ENCODE measurements at places on chromosomes 2 and 18.

DNA sequence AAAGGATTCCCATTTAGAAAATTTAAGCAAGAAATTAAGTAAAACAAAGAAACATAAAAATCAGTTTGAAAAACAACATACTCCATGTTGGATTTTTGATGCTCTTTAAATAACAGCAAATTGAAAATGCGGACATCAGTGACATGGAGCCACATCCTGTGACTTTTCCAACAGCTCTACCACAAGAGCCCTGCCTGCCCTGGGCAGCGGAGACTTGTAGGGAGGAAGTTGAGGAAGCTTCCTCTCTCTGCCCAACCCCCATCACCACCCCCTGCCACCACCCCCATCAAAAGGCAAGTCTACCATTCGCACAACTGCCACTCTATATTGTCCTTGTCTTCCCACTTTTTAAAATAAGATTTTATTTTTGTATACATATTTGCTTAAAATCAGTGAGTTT is 32.8 kb upstream of the DAPL1 start:
- no peak for DNase-seq

- no peak for DNase-seq
These were observed 18.9 kb downstream of the TET3 start for GRCh38 chr2:74003494-74004211.

GRCh38 chr2:60554646-60555065 is 1.2 kb upstream of the BCL11A start:
- DNase-seq, result no peak

DNA sequence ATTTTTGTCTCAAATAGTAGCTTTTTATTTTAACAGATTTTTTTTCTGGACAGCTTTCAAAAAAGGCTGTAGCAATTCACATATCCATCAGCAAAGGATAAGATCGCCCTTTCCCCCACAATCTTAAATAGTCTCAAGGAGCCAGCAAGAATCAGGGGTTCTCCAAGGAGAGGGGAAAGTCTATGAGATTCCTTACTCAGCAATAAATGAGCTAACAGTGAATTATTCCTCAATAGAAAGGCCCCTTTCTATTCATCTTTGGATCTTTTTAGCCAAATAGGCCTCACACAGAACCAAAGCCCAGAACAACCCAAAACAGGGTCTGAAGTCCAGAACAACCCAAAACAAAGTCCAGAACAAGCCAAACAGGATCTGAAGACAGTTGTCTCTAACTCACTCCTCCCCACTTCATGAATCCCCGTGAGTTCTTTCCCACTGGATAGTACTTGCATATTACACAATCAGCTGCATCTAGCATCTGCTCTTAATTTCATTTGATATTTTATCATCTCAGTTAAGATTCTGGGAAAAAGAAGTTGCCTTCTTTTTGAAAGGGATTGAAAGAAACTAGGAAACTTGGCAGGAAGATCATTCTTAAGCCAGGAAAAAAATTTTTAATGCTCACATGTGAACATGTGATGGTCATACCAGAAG is 3.4 kb upstream of the DHRS9 start:
- no peak for DNase-seq

- DNase-seq, result no peak
These were observed 54.5 kb downstream of the ACVR1 start for GRCh38 chr2:157821519-157822131.

GRCh38 chr2:6053743-6054142 is 361.6 kb downstream of the SOX11 start:
- DNase-seq, result no peak

DNA sequence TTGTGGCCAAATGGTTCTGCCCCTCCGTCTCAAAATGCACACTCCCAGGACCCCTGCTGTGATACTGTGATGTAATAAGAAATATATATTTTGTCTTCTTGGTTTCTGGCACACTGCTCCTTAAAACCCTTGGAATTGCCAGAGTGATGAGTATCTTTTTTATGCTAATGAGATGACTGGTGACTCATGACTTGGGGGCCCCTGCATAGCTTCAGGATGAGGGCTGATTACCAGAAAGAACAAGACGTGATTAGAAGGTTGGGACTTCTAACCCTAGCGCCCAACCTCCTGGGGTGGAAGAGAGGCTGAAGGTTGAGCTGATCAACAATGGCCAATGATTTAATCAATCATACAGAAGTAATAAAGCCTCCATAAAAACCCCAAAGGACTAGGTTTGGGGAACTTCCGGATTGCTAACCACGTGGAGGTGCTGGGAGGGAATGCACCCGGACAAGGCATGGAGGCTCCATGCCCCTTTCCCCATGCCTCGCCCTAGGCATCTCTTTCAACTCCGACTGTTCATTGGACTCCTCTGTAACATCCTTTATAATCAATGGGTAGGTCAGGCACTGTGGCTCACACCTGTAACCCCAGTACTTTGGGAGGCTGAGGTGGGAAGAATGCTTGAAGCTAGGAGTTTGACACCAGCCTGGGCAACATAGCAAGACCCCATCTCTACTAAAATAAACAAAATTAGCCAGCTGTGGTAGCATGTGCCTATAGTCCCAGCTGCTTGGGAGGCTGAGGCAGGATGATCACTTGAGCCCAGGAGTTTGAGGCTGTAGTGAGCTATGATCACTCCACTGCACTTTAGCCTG is 89.1 kb downstream of the HS1BP3 start:
- no peak for DNase-seq

DNA sequence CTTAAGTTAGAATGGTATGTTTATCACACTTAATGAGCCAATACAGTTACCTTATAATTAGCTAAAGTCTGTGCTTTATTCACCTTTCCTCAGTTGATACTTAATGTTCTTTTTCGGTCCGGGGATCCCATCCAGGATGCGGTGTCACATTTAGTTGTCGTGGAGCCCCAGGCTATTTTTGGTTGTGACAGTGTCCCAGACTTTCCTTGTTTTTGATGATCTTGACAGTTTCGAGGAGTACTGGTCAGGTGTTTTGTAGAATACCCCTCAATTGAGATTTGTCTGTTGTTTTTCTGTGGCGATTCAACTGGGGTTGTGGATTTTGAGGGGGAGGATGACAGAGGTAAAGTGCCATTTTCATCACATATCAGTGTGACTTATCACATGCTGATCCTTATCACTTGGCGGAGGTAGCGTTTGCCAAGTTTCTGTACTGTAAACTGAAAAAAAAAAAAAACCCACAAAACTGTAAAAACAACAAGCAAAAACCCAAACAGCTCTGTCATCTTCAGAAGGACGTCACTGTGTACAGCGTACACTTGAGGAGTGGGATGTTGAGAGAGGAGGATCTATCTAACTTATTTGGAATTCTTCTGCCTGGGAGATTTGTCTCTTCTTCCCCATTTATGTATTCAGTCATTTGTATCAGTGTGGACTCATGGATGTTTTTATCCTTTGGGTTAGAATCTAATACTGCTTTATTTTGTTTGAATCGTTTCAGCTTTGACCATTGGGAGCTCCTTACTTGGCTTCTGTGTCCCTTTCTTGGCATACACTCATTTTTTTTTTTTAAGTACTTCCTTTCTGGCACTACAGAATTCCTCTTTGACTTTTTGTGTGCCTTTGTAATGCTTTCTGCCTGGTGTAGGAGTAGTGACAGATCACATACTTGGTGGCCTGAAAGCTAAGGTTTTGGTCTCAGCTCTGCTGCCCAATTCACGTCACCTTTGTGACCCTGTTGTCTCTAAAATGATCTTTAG is 68.1 kb downstream of the FMNL2 start:
- DNase-seq, result no peak

- no peak for DNase-seq
These were observed 157.7 kb upstream of the SERPINE2 start for GRCh38 chr2:224196810-224197209.

DNA sequence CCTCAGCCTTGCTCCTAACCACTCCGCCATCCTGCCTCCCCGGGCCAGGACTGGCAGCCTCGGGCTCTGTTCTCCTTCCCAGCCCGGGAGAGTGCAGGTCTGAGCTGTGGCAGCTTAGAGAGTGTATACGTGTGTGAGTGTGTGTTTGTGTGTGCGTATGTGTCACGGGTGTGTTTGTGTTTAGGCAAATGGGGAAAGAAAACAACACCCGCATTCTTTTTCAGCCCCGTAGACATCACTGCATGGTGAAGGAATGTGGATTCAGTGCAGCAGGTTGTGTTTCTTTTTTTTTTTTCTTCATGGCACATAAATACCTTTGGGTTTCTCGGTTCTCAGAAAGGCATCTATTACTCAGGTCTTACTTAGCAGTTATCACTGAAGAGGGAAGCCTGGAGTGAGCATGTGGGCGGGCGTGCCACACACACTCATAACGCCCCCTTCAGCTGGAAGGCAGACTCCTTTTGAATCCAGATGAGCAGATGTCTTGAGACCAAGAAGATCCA is 44.2 kb downstream of the GLI2 start:
- DNase-seq, result no peak

- peak; percentile 65 for DNase-seq
These were observed 52.6 kb downstream of the GNAL start for GRCh38 chr18:11741505-11742145.

DNA sequence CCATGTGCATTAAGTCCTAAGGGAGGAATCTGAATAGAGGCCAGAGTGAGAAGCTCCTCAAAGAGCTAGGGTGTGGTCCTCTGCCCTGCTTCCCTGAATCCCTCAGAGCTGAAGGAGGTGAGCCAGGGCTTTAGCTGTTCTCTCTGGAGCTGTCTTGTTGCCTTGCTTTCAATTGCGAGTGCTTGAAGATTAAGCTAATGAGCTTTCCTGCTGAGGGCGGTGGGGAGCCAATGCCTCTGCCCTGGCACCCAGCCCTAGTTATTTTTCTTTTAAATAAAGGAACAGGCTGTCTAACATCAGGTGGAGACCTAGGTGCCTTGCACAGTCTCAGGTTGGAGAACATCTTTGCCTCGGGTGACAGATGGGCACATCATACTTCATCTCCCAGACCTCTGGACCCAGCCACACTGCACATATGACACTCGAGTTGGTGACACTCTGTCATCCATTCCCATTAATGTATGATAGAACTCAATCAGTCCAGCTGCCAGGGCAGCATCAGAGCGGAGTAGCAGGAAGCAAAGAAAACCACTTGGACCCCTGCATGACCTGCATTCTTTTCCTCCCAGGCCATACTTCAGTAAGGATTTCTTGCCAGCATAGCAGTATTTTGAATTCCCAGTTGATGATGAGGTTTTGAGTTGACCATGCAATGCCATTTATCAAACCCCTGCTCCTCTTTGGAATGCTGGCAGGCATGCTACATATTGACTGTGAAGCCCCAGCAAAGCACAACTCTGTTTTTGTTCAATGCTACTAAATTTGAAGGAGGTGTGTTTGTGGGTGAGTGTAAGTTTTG is 292.7 kb downstream of the RNF144A start:
- no peak for DNase-seq

DNA sequence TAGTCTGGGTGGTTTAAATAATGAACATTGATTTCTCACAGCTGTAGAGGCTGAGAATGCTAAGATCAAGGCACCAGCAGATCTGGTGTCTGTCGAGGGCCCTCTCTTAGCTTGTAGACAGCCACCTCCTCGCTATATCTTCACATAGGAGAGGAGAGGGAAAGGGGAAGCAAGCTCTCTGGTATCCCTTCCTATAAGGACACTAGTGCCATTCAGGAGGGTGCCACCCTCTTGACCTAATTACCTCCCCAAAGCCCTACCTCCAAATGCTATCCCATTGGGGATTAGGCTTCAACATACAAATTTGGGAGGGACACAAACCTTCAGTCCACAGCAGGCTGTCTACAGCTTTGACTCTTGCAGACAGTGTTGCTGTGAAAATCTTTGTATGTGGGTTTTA is 76.7 kb downstream of the BOLA3 start:
- DNase-seq, result no peak

- peak; percentile 87 for DNase-seq
These were observed 1.4 kb downstream of the UBE2F start for GRCh38 chr2:237968048-237968862.

DNA sequence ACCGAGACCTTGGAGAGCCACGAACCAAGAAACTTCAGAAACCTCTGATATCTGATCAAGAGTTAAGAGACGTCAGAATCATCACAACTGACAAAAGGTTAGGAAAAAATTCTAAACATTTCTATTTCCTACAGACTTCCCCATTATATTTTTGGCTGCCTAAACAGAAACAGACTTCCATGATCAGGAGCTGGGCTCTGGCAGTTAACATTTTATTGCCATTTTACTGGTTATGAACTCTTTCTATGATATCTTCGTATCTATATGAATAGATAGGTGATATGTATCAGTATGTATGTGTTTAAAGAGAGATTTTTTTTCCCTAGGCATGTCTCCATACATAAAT is 31.1 kb upstream of the PPP1R1C start:
- no peak for DNase-seq

GRCh38 chr2:217512259-217512658 is 490.5 kb downstream of the TNS1 start:
- no peak for DNase-seq

GRCh38 chr2:100753881-100754280 is 66.1 kb upstream of the NPAS2 start:
- no peak for DNase-seq

- DNase-seq, result no peak
These were observed 34.4 kb upstream of the DARS1 start for GRCh38 chr2:136019825-136020224.

DNA sequence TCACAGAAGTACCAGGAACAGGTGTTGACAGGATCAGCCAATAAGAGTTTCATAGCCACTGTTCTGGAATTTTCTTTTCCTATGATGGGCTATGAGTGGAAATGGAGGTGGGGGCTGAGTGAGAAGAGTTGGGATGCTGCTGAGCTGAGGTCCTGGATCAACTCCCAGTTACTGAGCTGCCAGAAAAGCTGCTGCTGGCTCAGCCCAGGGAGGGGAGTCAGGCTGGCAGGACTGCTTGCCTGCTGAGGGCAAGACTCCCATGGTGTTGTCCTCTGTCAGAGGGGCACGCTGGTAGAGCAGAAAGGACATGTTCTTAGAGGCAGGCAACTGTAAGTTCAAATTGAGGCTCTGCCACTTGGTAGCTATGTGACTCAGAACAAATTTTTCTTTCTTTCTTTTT is 11.8 kb downstream of the TPGS2 start:
- no peak for DNase-seq

DNA sequence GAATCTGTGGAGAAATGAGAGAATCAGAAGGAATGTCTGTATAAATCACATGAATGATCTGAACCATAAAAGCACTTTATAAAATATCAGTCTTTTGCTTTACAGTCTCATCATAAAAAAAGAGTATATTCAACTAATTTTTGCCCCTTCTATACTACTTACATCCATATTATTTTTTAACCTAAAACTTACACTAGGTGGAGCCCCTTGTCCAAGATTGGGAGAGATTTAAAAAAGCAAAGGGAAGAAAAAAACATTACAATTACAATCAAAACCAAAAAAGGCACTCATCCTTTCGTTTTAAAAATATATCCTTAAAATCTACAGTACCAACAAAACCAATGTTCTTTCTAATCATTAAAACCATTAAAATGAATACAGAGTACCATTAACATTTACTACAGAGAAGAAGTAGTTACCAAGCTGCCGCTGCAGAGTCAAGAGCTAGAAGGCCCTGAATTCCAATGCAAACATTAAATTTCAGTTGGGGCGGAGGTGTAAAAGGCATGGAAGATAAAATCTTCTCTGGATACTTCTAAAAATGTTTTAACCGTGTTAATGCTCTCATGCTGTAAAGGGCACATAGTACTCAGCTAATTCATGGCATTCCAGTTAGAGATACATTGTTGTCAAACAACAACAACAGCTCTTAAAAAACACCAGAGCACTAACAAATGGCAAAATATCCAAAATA is 56.7 kb upstream of the EPB41L3 start:
- no peak for DNase-seq
